ENCODE measurements at places on chromosomes 2 and 18.

GRCh38 chr2:222448748-222449181 is 24.4 kb downstream of the SGPP2 start:
- DNase-seq = no peak

- DNase-seq = no peak
These were observed 59.4 kb downstream of the KCNG2 start for GRCh38 chr18:79857082-79857671.

GRCh38 chr18:23107718-23108117 is 27.6 kb upstream of the CABLES1 start:
- DNase-seq = no peak

GRCh38 chr2:49189512-49190225 is 35.4 kb upstream of the FSHR start:
- DNase-seq = no peak

- DNase-seq = no peak
These were observed 135.7 kb downstream of the ARHGAP28 start for GRCh38 chr18:6865251-6865650.

DNA sequence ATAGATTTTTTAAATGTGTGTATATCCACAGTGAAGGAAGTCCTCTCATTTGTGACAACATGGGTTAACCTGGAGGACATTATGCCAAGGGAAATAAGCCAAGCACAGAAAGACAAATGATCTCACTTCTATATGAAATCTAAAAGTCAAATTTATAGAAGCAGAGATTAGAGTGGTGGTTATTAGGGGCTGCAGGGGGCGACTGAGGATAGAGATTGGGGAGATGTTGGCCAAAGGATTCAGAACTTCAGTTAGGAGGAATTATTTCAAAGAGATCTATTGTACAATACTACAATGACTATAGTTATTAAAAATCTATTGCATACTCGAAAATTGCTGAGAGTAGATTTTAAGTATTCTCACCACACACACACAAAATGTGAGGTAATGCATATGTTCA is 252.4 kb upstream of the SLC39A10 start:
- no peak for DNase-seq

DNA sequence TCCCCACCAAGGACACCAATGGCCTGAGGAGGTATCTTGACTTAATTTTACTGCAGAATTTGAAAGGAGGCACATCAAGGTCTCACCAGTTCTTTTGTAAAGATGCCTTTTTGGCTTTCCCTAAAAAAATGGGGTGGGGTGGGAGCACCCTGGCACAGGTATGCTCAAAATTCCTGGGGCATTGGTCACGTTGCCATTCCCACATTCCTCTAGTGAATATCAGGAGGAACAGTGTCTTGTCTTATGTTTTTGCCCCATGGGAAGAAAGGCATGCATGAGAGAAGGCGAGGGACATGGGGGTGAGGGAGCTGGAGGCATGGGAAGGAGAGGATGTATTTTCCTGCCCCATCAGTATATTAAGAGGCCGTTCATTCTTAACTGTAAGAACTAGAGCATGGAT is 275.3 kb downstream of the CMPK2 start:
- DNase-seq = no peak

DNA sequence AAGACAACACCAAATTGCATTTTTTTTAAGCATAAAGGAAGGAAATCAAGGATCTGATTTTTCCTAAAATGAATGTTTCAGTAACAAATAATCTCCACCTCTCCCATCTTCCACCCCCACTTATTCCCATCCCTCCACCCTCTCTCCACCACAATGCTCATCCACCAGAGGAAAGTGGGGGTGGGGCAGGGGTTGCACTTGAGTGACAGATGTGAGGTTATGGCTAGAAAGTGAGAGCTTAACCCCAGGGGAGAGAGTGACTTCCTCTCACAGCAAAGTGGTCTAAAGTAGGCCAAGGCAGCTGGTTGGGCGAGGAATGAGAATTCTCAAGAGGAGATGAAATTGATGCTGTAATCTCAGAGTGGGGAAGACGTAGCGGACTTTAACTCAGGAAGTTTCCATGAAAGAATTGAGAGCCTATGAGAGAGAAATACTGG is 104.7 kb downstream of the HNRNPLL start:
- no peak for DNase-seq

DNA sequence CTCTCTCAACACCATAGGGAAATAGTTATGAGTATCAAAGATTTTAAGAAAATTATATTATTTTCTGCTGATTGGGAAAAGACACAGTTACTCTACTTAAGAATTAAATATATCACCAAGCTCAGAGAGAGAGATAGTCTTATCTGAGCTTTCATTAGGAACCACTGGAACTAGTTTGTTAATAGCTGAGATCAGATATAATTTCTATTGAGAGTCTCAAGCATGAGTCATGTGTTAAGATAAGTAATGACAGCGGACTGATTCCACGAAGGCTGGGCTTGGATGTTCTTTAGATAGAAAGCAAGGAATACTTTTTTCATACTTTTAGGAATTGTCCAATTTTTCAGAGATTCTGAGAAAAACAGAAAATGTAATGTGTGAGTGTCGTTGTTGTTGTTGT is 44.4 kb upstream of the RBM44 start:
- DNase-seq = no peak

DNA sequence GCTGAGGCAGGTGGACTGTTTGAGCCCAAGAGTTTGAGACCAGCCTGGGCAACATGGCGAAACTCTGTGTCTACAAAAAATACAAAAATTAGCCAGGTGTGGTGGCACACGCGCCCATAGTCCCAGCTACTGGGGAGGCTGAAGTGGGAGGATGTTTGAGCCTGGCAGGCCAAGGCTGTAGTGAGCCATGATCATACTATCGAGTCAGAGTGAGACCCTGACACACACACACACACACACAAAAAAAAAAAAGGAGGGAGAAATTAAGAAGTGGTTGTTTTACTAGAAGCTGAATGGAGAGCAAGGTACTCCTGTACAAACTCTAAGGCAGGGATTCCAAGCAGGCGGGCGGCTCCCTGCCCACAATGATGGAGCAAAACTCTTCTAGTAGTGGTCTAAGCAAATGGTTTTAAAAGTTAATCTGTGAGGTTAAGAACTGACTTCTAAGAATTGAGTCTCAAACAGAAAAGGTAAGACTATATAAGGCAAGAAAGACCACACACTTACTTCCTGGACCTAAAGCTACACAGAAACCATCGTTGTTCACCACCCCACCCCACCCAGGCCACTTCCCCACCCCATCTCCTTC is 2.6 kb downstream of the ANKRD44 start:
- DNase-seq = no peak

- DNase-seq = no peak
These were observed 33.9 kb downstream of the SLC4A3 start for GRCh38 chr2:219661197-219661954.

DNA sequence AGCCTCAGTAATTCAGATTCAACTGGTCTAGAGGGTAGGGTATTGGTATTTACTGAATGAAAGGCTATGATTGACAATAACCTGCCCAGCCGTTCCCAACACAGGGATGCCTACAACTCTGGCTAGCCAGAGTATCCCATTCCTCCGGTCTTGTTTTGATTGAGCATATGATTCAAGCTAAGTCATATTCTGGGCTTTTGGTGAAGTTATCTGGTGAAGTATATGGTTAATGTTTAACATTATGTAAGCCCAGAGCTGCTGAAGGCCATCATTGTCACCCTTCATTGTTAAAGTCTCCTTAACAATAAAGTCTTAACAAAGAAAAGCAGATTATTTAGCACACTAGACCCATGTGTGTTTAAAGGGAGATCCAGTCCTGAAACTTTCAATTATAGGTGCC is 152.6 kb downstream of the EXOC6B start:
- DNase-seq = no peak

GRCh38 chr18:52254367-52254766 is 85.6 kb upstream of the DCC start:
- no peak for DNase-seq

DNA sequence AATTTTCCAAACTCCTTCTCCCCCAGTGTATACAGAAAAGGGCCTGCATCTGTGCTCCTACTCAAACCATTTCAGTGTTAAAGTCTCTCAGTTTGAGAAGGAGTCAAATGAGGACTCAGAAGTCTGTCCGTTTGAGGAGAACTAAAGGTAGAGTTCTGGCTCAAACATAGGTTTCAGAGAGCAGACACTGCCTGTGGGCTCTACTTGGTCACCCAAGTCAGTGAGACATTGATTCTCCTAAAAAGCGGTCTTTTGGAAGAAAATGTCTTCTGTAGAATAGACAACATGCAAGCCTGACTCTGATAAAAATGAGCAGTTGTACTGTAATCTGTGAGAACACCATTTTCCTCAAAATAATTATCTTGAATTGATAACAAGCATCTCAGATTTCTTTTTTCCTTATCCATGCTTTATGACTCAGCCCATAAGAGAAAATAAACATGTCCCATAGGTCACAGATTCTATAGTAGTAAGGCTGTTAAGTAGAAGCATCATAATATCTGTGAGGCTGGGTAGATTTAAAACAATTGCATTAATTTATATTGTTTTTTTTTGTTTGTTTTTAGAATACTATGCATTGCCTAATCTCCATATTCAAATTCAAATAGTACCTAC is 82.8 kb downstream of the ASXL3 start:
- no peak for DNase-seq

DNA sequence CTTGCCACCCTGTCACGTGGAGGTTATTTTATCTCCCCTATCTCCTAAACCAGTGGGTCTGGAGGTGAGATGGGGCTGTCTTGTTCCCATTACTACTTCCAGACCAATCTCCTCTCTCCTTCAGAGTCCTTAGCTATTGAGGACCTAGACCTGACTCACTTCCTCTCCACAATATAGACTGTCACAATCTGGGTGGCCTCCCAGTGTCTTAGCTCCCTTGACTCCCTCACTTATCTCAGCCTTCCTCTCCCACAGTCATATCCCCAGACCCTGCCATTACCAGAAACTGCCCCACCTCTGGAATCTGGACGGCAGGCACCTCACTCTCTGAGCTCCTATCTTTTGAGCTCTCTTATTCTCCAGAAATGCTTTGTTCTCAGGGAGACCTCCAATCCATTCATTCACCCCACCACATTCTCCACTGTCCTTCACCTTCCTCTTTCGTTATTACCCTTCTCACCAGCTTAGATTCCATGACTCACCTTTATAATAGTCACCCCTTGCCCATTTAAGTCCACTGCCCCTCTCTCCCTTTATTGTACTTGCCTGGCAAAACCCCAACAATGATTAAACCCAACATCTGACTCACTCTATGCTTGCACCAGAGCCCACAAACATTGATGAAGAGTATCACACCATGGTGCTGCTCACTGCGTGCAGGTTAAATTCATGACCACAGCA is 23.3 kb upstream of the SIX3 start:
- DNase-seq = no peak

GRCh38 chr18:46398625-46399024 is 258.4 kb downstream of the LOXHD1 start:
- DNase-seq = no peak

- no peak for DNase-seq
These were observed 82.5 kb downstream of the MGAT5 start for GRCh38 chr2:134336352-134336751.

DNA sequence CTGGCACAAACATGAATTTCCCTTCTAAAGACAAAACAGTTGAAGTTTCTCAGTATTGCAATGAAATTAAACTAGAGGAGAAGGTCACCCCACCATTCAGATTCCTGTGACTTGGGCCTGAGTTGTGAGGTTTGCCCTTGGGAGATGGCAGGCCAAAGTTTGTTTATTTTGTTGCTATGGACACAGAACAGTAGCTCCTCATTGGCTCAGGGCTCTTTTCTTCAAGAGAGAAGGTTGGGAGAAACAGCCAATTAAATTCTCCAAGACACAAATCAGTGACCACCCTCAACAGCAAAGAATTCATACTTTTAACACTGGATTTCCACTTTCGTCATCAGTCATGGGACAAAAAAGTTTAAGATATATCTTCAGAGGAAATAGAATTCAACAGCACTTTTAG is at the start of gene FLACC1:
Gene FLACC1 (minus strand): TSS at position 125 of the 400 bp plus-strand sequence. CDS start 5,941 bp downstream, outside the sequence.
- no peak for DNase-seq

GRCh38 chr18:73331212-73331772 is 463.5 kb upstream of the NETO1 start:
- DNase-seq = no peak

- DNase-seq = no peak
These were observed 14.9 kb upstream of the LYPD6 start for GRCh38 chr2:149315461-149315860.

- no peak for DNase-seq
These were observed 383.5 kb downstream of the ZEB2 start for GRCh38 chr2:144136297-144137010.

GRCh38 chr2:119028327-119029174 is 86.6 kb downstream of the MARCO start:
- no peak for DNase-seq

- DNase-seq = no peak
These were observed 519.5 kb upstream of the CHAC2 start for GRCh38 chr2:53247956-53248735.

DNA sequence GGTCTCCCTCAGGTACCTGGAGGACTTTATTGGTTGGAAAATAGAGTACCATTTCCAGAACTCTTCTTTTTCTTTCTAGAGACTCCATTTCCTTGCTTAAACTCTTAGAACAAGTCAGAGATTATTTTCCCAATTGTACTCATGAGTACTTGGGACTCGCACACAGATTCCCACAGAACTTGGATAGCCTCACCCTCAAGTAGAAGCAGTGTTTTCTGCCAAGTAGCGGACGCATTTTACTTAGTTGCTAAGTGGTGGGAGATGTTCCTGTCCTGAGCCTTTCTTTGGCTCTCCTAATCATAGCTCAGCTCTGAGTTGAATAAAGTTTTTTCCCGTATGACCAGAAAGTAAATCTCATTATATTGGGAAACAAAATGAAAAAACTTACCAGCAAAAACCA is 17.2 kb downstream of the SLC30A3 start:
- no peak for DNase-seq

DNA sequence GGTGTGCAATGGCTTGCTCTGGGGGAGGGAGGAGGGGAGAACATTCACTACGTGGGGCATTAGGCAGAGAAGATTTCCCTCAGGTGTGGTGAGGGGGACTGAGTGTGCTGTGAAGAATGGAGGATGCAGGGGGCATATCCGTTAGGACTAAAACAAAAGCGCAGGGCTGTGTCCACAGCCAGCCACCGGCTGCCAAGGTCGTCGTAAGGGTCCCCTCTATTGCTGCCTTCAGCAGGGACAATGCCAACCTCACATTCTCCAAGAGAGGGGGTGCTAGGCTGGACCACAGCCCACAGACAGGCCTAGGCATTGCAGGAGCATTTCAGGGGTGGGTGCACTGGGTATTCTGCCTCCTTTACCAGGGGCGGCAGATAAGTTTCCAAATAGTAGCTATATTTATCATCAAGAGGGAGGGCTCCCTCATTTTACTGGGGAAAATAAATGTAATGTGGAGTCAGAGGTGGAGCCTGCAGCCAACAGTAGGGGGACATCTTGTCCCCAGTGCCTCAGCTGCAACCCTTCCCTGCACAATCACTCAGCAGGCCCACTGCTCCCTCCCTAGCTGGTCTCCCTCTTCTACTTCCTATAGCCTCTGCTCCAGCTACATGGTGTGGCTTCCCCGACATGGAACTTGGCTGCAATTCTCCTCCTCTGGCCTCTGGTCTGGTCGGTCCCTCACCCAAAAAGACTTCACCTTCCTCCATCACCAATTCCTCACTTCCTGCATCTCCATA is 74.9 kb upstream of the OTOF start:
- DNase-seq = no peak

- DNase-seq = no peak
These were observed 17.8 kb downstream of the OTOF start for GRCh38 chr2:26459991-26460612.

- DNase-seq = no peak
These were observed 83.1 kb downstream of the FARSB start for GRCh38 chr2:222572751-222573174.

- no peak for DNase-seq
These were observed 22.9 kb downstream of the CYP27A1 start for GRCh38 chr2:218804817-218805216.

Measured in activated gamma-delta T cell treated with anti-CD3 and anti-CD28 coated beads, Interleukin-2, amount 50 U/mL, for 16 hours (primary cell).